Fibroblast of pulmonary artery (primary cell): ENCODE measurements at places on chromosomes 7 and 10.

DNA sequence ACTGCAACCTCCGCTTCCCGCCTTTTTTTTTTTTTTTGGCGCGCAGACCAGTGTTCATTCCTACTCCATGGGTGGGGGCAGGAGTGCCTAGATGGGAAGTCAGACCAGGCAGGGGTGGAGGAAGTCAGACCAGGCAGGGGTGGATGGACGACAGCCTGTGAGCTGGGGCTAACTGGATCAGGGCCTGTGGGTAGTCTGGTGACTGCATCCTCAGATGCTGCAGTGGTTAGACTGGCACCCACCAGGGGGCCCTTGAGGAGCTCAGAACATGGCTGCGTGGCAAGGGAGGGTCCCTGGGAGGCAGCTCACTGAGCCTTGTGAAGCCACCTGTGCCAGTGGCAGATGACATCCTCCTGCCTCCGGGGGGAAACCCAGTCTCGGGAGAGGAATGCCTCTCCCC, 35.1 kb downstream of the RCC1L start:
- no peak for DNase-seq

GRCh38 chr7:85522070-85522469, 335.2 kb upstream of the SEMA3D start:
- no peak for DNase-seq

DNA sequence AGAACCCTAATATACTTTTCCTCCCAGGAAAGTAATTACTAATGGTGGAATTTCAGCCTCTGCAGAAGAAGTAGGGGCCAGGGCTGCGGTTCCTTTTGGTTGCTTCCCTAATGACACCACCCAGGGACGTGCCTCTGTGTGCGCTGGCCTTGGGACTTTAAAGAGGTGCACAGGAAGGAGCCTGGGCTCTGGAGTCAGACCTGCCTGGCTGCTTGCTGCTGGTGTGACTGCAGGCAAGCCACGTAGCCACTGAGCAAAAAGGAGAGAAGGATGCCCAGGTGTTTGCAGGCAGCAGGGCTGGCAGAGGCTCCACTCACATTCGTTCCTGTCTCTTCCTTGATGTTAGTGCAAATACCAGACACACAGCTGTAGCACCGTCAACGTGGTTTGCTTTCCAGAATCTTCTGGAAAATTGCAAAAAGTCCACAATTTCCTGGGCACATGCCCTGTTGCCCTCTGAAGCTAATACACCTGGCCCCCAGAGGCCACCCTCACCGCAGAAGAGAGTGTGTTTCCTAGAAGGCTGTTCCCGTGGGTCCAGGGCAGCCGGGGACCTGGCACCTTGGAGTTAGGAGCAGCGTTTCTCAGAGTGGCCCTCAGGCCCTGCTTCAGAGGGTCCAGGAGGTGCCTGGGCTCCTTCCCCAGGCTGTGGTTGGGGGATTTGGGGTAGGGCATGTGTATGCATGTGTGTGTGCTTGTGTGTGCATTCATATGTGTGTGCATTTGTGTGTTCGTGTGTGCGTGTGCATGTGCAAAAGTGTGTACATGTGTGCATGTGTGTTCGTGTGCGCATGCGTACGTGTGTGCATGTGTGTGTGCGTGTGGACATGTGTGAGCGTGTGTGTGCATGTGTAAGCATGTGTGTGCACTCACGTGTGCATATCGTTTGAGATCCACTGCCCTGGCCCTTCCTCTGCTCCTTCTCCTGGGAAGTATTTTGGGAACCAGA, 12.8 kb upstream of the PRKAG2 start:
- DNase-seq = no peak

DNA sequence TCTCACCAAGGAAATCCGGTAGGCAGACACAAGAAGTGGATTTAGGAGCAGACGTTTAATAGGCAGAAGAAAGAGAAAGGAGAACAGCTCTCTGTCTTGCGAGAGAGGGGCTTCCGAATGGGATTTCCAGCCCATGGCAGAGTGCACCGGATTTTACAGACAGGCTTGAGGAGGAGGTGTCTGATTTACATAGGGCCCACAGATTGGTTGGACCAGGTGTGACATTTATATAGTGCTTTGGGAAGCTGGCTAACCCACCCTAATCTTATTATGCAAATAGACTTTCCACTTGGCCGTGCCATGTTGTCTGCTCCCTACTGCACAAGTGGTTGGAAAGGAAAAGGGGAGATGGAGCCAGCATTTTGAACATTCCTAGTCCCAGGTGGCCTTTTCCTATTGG, 57.8 kb downstream of the ANKMY2 start:
- no peak for DNase-seq

GRCh38 chr10:45425621-45426563, 51.9 kb downstream of the ALOX5 start:
- DNase-seq = peak; percentile 9

DNA sequence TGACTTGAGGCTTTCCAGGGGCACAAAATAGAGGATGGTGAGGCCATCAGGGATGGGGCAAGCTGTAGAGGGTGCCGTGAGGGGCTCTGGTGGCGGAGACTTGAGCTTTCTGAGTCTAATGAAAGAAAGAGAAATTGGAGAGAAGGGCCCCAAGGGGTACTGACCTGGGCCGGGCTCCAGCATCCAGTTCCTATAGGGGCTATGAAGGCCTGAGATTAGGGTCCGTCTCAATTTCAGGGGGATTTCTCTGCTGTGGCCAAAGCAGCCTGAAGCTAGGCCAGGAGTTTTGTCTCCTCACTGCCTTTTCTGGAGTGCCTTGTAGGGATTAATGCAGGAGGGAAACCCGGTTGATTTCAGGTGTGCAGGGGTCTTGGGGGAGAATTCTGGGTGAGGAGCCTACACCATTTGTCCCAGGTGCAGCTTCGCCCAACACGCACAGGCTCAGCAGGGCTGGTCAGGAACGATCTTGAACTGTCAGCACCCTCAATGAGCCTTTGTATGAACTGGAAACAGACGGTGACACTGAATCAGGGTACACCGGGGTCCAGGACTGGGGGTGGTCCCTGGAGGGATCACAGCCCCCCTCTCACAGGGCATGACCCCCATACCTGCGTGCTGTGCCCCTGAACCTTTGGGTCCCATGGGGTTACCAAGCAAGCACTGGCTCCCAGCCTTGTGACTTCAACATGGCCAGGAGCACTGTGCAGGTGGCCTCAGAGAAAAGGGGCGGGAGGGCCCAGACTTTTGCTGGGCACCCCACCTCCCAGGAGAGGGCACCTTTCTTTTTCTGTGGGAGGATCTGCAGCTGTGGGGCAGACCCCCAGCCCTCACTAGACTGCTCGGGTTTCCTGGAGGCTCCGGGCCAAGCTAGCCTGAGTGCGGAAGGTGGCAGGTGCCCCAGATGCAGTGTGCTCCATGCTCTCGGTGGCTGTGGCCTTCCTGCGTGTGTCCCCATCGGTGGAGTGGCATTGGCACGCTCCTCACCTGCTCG, 122.9 kb upstream of the RET start:
- no peak for DNase-seq

GRCh38 chr7:142114207-142114606, 2.7 kb downstream of the MGAM2 start:
- no peak for DNase-seq

DNA sequence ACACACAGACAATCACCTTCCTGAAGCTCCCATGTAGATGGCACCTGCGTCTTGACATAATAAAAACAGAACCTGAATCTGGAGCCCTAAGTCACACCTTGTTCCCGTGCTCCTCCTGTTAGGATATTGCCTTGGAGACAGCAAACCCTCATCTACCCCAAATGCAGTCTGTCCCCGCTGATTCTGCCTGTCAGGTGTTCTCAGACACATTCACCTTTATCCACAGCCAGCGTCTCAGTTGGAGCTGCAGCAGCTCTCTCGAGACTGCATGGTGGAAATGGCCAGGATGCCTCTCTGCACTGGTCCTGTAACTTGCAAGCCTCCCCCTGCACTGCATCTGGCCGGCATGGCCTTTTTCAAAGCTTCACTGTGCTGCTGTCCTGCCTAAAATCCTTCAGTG, 218.0 kb upstream of the ZNF32 start:
- no peak for DNase-seq

GRCh38 chr7:3065724-3066143, 22.1 kb upstream of the CARD11 start:
- peak; percentile 33 for DNase-seq

- peak; percentile 54 for DNase-seq
Observed at GRCh38 chr7:124101173-124101768, 68.4 kb upstream of the TMEM229A start.

DNA sequence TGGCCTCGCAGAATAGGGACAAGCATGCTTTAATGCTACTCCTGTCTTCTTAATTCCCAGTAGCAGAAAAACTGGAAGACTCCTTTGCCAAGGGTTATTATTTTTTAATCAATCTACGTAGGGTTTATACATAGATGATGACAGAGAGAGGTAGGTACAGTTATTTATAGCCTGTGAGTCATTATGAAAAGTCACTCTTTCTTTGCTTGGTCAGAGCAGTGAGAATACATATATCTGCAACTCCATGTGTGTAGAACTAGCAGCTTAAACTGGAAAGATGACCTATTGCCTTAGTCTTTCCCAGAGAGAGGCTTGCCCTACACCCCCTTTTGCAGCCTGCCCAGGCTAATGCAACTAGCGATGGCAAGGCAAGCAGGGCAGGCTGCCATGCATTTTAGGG, 1050.6 kb downstream of the NRG3 start:
- peak; percentile 2 for DNase-seq

GRCh38 chr10:122113945-122114747, 125.2 kb downstream of the TACC2 start:
- no peak for DNase-seq

DNA sequence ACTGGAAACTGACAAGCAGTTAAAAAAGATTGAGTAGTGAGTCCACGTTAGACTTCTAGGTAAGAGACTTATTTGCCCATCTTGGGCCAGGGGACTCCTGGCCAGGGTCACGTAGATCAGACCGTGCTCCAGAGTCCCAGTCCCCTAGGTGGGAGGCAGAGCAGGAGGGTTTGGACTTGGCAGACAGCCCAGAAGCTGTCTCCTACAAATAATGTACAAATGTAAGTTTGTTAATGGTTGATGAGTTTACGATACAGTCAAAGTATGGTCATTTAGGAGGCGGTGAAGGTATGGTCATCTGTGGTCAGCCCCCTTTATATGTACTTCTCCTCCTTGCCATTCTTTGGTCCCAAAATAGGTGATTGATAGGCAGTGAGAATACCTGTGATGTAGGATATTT, 28.2 kb downstream of the INPP5F start:
- DNase-seq = no peak

DNA sequence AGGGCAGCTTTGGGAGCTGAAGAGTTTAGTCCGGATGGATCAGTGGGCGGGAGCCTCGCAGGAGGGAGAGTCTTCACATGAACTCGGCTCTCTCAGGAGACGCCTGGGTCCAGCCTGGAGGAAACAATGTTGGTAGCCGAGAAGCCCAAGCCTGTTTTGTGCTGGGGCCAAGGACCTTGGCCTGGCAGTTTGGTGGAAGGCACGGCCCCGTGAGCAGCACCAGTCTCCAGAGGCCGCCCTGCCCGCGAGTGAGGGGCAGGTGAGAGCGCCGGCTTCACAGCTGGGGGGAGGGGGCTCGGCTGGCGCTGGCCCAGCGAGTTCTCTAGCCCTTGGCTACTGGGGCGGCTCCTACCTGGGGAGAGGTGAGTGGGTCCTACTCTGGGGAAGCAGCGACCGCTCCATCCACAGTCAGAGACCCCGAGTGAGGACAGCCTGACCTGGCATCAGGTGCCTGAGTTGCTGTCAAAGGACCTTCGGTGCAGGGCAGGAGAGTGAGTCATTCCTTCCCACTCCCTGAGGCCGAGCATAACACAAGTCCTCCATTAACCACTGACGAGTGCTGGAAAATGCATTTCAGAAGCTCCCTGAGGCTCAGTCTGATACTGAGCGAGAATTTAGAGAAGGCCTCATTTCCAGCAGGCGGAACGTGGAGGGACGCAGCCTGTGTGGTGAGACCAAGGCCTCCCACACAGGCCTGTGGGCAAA, 89.3 kb upstream of the DIP2C start:
- DNase-seq = no peak

DNA sequence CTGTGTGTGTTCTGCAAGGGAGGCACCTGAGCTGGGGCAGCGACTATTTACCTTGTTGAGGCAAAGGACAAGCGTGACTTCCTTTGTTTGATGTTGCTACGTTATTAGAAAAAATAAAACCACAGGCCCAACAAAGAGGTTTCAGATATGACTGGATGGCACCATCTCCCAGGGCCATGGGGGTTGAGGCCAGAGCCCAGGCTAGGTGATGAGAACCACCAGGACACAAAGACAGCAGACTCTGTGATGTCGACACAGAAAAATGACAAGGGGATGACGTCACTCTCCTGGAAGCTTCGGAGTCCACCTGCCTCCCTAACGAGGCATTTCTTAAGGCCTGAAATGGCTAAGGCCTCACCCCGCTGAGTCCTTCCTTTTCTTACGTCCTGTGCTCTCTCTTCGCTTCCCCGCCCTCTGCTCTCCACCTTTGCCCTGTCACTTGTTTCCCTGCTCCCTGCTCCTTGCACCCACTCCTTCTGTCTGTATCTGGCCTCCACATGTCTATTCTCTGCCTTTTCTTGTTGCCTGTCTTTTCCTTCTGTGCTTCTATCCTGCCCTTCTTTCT, 83.0 kb upstream of the ADRB1 start:
- DNase-seq = no peak

GRCh38 chr10:34996843-34997242, 93.3 kb downstream of the CUL2 start:
- peak; percentile 36 for DNase-seq

DNA sequence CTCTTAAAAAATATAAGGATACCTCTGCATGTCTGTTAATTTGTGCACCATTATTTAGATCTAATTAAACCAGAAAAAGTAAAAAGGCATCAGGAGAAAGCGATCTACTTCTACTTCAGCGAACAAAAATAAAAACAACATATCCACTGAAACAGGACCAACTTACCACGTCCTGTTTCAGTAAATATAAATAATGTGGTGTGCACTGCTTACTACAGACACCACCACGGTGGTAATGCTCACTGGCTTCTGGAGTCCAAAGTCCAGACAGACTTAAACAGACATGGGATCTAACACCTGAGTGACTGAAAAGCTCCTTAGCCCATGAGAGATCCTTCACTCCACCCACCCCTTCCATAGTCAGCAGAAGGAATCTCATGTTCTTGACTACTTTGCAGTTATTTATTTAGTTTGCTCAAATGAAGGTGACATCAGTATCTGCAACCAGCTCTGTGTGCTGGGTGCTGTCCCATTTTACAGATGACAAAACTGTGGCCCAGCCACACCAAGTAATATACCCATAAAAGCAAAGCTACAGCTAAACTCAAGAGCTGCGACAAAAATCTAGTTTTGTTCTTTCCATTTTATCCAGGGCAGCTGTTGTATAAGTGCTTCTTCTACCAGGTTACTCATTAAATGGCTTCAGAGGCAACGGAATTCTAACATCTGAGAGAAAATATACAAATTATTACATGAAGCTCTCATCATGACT, 62.1 kb upstream of the NCAPG2 start:
- no peak for DNase-seq

DNA sequence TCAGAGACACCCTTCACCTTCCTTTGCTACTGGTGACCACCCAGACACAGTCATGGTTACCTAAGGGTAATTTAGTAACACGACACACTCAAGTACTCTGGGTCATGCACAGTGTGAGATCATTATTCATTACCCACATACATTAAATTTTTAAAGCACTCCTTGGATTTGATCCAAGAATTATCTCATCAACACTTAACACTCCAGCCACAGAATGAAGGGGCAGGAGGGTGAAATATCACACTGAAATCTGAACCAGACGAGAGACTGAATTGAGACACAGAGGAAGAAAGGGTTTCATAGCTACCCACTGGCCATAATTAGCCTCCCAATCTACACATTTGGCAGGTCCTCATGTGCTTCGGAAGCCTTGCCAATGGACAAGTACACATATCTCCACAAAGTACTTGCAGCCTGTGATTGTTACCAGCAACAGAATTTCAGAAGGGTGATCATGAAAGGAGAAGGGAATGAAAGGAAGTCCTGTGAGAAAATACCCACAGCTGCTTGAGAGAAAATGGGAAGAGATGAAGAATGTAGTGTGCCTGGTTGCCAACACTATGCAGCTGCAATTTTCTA, 189.3 kb downstream of the POLR1F start:
- peak; percentile 17 for DNase-seq
